HEK293T (cell line): ENCODE measurements at places on chromosomes 2 and 18.

DNA sequence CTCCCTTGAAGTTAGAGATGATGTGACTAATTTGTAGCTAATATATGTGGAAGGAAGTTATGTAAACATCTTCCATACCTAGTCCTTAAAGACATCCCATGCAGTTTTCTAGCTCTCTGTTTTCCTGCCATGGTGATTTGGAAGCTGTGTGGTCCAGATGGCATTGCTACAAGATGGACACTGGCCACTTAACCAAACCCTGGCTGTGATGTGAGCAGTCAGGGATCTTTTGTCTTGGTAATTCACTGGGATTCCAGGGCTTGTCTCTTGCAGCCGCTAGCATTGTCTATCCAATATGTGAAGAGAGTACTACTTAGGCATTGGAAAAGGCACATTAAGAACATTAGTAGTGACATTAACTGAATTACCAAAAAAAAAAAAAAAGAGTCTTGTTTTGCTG lies 139.9 kb upstream of the DOCK10 start:
- no peak for DNase-seq

- peak; percentile 47 for DNase-seq
These were observed 103.4 kb upstream of the RASGRP3 start for GRCh38 chr2:33372940-33373553.

GRCh38 chr2:159677654-159678053 lies 34.7 kb upstream of the MARCHF7 start:
- DNase-seq: no peak

- no peak for DNase-seq
These were observed 124.2 kb downstream of the CABYR start for GRCh38 chr18:24263050-24263449.

DNA sequence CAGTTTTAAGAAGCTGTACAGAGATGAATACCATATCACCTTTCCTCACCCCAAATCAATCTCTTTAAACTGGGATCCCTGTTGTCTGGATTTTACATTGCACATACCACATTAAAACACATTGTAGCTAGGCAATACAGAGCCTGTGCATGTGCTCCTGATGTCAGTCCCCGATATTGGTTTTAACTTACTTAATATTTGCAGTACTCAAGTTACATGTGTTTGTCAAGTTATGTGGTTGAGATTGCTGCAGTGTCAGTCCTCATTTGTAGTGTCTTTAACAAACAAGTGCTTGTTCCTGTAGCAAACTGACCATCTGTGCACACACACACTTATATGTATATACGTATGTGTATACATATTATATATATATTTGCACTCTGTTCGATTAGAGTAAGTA lies 10.4 kb upstream of the UBE2E3 start:
- no peak for DNase-seq

DNA sequence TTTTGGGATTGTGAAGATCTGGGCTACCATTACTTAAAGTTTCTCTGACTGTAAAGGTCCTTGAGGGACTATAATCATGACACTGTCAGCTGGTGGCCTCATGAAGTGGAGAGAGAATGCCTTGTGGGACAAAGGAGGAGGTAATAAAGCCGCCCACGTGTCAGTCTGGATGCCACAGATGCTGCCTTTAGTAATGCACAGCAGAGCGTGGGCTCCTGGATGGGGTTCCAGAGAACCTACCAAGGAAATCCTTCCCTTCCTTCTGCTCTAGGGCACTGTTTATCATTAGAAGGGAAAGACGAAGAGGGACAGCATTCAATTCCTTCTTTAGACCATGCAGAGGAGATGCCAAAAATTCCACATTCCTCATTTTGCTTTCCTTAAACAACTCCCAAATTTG lies 63.5 kb downstream of the COL5A2 start:
- DNase-seq: no peak

DNA sequence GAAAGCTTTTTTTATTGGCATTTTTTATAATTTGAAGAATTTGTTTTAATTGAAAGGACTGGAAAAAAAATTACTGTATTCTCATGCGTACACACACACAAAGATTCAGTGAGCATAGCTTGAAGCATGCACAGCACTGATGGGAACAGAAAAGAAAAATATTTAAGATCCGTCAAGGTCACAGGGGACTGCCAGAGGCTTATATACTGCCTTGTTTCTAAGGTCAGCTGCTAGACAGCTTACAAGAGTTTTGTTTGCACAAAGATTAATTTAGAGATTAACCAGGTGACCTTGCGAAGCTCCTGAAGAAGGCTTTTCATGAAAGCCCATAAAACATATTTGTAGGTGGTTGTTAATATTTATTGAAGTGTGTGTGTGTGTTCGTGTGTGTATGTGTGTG lies 396.3 kb downstream of the TRIB2 start:
- no peak for DNase-seq

- no peak for DNase-seq
These were observed 425.7 kb downstream of the LRATD1 start for GRCh38 chr2:15058015-15058720.

- DNase-seq: no peak
These were observed 4.3 kb downstream of the DCTN1 start for GRCh38 chr2:74375838-74376237.

GRCh38 chr18:13218368-13218991 lies at the start of gene LDLRAD4:
Gene LDLRAD4 (plus strand): TSS chr18:13218760.
- DNase-seq: peak; percentile 11

DNA sequence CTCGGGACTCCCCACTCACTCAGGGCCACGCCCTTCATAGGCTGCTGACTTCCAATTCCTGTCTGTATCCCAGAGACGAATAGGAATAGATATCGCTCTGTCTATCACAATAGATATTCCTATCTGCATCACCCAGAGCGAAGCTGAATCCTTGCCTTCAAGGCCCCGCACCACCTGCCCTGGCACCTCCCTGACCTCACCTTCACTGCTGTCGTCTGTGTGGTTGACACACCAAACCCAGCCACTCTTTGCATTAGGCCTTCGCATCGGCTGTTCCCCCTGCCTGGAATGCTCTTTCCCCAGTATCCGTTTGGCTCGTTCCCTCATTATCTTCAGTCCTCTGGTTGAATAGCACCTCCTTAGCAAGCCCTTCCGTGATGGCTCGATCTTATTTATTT lies 43.5 kb downstream of the ATOH8 start:
- no peak for DNase-seq

GRCh38 chr18:46061387-46061786 lies 10.7 kb downstream of the PSTPIP2 start:
- no peak for DNase-seq

- DNase-seq: no peak
These were observed 45.0 kb upstream of the ODC1 start for GRCh38 chr2:10493075-10493633.

DNA sequence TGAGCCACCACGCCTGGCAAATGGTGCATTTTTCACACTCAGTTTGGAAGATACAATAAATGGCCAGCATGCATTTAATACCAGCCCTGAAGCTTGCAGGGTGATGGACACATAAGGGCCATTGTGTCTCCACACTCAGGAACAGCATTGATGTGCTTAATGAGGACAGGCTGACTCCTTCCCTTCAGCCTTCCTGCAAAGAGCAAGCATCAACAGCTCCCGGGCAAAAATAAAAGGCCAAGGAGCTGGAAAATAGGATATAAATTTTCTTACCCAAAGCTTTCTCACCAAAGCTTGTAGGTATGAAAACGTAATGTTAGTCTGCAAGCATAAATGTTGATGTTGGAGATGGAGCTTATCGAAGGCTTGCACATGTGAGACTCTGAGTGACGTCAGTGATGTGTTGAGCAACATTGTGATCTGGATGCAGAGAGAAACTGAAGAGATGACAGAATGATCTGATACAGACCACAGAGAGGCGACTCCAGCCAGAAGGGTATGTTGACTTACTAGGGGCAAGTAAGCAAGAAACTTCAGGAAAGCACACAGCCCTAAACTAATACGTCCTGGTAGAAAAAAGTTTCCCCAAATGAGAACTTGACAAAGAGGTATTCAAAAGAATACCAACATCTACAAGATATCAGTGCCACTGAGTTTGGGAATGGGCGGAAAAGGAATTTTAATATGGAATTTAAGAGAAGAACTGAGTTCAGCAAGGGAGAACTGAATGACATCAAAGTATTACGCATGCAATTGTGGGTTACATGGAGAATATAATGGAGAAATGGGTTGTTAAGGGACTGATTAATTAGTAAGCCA lies 256.5 kb downstream of the TGIF1 start:
- DNase-seq: no peak

DNA sequence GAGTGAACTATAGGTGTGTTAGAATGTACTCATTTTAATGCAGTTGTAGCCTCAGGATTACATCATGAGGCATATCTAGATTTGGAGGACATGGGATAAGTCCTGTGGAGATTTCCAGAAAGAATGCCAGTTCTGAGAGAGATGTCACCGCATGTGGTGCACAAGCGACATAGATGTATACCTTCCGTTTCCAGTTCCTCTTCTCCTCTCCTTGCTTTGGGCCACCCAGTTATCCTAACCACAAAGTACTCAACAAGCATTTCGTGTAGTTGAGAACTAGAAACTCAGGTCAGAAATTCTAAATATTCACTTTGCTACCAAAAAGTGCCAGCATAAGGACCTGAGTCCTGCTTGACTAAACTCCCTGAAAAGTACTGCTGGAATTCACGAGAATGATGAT lies 66.5 kb downstream of the KCTD18 start:
- no peak for DNase-seq

DNA sequence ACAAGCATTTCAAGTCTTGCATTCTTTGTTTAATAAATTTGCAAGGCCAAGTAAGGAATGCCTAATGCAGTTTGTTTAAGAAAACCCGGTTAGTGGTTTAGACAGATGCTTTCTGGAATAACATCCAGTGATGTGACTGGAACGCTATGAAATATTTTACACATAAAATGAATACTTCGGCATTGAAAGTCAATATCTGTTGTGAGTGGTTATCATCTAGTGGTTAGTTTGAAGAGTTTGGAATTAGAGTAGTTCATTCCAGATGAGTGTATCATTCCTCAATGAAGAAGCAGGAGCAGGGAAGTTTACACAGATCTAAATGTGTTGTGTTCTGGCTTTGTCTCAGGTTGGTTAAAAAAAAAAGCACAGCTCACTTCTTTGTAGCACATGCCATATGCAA lies 608.0 kb upstream of the PIK3C3 start:
- no peak for DNase-seq

DNA sequence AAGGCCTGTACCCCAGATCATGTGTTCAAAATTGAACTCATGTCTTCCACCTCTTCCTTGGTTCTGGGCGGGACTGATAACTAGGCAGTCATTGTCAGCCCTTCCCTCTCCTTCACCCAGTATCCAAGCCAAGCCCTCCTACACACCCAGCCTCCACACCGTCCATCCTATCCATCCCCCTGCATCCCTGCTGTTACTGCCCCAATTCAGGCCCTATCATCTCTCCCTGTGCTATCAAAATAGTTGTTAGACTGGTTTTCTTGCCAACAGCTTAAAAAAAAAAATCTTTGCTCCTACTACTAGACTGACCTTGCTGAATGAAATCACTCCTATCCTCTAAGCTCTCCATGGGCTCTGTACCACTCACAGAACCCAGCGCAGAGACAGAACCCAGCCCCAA lies 32.8 kb downstream of the TGFA start:
- no peak for DNase-seq

- DNase-seq: no peak
These were observed 56.5 kb upstream of the TTC39C start for GRCh38 chr18:23958036-23958435.
